ENCODE measurements at places on chromosomes 12 and 14. TPM values are rescaled to one million over a fixed set of nuclear protein-coding genes. Genes with fewer than 3 reads are reported as not detected.

The LBHD2 gene
- not detected for total RNA-seq

The KCNC2 gene
- total RNA-seq = not detected

The MLEC gene
- 193 TPM for total RNA-seq

The ADGRD1 gene
- total RNA-seq = 1.1 TPM

The KLRC4 gene
- not detected for total RNA-seq

The EML5 gene
- total RNA-seq = under 0.01 TPM

The CARMIL3 gene
- total RNA-seq = not detected

The CCDC196 gene
- total RNA-seq = not detected

The PLXNC1 gene
- 1.5 TPM for total RNA-seq
